Lung (tissue), 17 donors: ENCODE measurements at places on chromosomes 5 and 9. TPM values are rescaled to one million over a fixed set of nuclear protein-coding genes. Genes with fewer than 3 reads are reported as not detected.

DNA sequence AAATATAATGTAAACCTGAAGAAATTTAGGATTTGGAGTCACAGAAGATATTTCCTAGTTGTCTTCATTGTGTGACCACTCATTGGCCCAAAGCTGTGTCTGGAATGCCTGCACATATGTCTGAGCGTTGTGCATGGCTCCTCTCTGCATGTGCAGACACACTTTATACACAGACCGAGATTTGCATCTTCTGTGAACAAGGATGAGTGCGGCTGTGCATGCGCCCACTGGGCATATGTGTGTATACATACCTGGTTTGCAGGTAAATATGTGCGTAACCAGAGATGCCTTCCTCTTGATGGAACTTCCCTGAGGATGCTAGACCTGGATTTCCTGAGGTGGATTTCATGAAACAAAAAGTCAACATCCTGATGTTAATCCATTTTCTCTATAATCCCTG is 19.1 kb downstream of the PHF2 start:
- no peak for DNase-seq

DNA sequence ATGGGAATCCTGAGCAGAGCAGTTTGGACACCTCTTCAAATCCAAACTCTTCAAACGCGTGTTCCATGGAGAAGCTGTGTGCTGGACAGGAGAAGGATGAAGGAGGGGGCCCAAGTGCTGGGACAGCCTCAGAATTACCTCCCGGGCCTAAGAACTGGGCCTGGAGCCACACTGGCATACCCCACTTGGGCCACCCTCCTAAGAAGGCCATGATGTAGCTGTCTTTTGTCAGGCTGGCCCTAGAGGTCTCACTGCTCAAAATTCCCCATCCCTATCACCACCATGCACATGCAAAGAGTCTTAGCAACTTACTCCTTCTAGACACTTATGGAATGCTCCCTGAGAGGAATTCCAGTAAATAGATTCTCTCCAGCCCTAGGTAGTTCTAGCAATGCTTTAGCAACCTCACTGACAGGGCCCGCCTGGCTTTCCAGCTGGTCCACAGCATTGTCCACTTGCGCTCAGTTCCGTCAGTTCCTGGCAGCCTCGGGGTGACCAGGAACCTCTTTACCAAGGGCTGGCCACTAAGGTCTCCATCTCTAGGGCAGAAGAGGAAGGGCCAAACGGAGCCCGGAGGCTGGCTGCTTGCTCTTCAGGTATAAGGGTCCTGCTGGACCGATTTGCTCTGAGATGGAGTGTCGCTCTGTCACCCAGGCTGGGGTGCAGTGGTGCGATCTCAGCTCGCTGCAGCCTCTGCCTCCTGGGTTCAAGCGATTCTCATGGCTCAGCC is 75.3 kb downstream of the RGS3 start:
- no peak for DNase-seq

GRCh38 chr5:166961028-166961427 is 1330.4 kb upstream of the WWC1 start:
- no peak for DNase-seq

Gene NEUROG1
- total RNA-seq = not detected

GRCh38 chr5:96096724-96097123 is 135.1 kb upstream of the ELL2 start:
- no peak for DNase-seq

DNA sequence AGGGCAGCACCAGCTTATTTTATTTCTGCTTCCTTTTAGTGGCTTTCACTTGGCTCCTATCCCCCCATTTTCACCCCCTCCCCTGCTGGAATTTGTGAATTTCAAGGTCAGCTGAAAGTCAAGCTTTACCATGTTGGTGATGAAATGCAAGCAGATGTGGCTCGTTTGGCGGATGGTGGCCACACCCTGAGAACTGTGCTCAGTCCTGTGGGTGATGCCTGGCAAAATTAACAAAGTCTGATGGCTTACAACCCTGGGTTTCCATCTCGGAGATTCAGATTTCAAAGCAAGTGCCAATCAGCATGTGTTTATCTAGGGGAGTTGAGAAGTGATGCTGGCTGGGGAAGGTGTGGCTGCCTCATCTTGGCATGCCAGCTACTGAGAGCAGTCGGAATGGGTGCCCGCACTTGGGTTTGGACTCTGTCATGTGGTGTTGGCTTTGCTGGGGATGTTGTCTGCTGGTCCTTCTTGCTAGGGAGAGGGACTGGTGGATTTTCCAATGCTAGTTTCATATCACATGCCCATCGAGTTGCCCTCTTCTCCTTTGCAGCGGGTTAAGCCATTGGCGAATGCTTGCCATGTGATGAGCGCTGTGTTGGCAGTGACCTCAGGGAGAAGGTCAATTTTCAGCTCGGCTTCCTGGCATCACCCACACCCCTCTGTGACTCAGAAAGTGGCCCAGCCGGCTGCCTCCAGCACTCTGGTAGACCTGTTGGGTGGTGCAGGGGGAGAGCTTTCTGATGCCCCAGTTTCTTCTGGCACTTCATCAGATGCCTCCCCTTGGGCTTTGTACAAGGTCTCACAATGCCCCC is 77.0 kb upstream of the PITX1 start:
- DNase-seq = no peak

- no peak for DNase-seq
Observed at GRCh38 chr5:176175101-176175852, 62.9 kb upstream of the SIMC1 start.
